ENCODE measurements at places on chromosomes 11 and 22. TPM values are rescaled to one million over a fixed set of nuclear protein-coding genes. Genes with fewer than 3 reads are reported as not detected.

GRCh38 chr11:22454461-22455090 is 116.4 kb downstream of the SLC17A6 start:
- no peak for DNase-seq

DNA sequence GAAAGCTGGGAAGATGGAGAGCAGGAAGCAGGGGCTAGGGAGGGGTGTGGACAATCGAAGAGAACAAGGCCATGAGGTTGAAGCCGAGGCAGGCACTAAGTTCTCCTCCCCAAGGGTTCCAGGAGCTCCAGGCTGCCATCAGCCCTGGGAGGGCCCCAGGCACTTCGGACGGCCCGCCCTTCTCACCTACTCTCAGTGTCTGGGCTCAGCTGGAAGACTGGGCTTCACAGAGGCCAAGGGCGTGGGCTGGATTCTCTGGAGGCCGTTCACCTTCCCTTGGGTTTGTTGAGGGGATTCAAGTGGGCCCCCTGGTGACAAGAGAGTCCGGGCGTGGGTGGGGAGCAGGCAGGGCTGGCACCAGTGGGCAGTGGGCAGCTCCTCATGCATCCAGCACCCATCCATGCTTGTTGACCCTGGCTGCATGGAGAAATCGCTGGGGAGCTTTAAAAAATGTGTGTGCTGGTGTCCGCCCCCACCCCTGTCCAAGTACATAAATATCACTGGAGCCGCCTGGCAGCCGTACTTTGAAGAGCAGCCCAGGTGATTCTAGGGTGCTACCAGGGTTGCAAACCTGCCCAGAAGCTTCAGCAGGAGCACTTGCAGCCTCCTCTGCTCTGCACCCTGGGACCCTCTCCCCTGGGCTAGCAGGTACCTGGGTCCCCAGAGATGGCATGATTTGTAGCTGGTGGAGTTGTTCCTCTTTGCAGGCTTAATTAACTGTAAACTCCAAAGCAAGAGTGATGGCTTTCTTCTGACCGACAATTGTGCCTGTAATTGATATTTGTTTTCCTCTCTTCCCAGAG is 74.3 kb downstream of the RTL6 start:
- DNase-seq, result no peak

DNA sequence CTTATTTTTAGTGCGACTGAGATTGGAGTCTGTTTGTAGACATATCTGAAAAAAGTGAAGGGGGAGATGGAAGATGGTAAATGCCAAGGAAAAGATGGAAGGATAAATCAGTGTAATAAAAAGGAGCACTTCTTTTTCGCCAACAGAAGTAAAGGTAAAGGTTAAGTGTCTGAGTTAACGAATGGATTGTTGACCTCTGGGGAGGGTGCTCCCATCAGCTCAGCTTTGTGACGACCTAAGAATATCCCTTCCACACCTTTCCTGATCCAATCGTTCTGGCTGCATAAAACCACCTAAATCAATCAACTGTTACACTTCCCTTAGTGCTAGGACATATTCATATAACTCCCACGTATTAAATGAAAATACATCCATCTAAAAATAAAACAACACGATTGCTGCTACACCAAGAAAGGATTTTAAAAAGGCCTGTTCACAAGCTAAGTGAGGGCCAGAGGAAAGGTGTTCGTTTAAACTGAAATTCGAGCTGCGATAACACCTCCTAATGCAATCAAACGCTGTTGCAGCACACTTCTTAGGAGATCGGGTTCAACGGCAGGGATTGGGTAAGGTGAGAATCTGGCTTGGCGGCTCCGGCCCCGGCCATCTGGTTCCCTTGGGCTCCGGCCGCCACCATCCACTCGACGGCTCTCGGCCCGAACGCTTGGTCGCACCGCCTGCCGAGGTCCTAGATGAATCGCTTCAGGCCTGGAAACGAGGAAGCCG is 658 bp downstream of the C11orf71 start:
- DNase-seq, result peak; percentile 62

GRCh38 chr22:35648066-35649025 is at the start of gene APOL6:
Gene APOL6, plus strand, starts transcription at chr22:35648446. Its CDS starts 7,980 bp downstream, at chr22:35656426.
- no peak for DNase-seq

DNA sequence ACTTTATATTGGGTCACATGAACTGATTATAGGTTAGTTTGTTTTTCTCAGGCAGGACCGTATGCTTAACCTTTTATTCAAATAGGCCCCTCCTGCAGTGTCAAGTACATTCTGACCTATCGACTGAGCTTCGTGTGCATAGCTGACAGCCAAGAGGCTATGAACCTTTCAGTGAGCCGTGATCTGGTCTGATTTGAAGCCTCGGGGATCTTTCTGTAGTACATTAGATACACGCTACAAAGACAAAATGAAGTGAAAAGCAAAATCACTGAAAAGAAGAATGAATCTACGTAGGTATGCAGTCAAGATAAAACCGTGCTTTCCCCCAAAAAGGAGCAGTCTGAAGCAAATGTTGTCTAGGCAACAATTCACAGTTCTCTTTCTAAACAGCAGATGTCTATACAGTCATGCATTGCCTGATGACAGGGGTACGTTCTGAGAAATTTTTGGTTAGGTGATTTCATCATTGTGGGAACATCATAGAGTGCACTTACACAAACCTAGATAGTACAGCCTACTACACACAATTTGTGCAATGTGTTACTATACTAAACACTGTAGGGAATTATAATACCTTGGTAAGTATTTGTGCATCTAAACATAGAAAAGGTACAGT is 18.1 kb downstream of the JHY start:
- DNase-seq, result no peak

GRCh38 chr11:91164452-91164822 is 941.6 kb upstream of the CHORDC1 start:
- DNase-seq, result no peak

- peak; percentile 94 for DNase-seq
Measured at GRCh38 chr22:37607010-37607934, 1.4 kb upstream of the GGA1 start.

- DNase-seq, result peak; percentile 68
Measured at GRCh38 chr22:45645526-45646414, 25.9 kb upstream of the ATXN10 start.

- no peak for DNase-seq
Measured at GRCh38 chr11:71992136-71992730, 6.5 kb upstream of the IL18BP start.

DNA sequence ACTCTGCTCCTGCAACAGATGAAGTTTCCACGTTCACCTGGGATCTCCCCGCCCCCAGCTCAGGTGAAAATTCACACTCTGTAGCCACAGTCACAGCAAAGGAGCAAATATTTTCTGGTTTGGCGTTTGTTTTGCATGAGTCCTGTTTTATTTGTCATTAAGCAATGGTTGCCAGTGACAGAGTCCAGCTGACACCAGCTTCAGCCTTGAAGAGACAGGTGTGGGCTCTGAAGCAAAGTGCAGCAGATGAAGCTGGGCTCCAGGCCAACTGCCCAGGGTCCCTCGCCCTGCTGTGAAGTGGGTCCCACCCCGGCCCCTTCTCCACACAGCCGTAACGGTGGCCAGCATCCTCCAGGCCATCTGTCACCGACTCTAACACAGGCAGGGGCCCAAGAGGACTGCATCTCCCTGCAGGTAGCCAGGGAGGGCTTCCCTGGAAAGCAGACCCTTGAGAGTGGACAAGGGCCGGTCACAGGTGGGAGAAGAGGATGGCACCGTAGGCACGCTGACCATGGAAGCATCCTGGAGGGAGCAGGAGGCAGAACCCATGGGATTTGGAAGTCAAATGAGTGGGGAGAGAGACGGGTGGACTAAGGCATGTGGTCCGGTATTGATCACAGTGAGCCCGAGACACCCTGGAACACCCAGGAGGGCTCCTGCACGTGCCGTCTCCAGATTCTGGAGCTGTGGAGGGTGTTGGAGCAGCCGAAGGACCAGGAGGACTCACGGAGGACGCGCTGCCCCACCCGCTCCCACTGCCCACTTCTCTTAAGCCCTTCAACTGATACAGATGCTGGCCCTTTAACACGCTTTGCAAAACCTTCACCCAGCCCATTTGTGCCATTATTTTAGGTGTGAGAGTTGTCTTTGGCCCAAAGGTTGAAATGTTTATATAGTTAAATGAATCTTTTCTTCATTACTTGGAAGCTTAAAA is 294.5 kb downstream of the BRD1 start:
- peak; percentile 35 for DNase-seq

DNA sequence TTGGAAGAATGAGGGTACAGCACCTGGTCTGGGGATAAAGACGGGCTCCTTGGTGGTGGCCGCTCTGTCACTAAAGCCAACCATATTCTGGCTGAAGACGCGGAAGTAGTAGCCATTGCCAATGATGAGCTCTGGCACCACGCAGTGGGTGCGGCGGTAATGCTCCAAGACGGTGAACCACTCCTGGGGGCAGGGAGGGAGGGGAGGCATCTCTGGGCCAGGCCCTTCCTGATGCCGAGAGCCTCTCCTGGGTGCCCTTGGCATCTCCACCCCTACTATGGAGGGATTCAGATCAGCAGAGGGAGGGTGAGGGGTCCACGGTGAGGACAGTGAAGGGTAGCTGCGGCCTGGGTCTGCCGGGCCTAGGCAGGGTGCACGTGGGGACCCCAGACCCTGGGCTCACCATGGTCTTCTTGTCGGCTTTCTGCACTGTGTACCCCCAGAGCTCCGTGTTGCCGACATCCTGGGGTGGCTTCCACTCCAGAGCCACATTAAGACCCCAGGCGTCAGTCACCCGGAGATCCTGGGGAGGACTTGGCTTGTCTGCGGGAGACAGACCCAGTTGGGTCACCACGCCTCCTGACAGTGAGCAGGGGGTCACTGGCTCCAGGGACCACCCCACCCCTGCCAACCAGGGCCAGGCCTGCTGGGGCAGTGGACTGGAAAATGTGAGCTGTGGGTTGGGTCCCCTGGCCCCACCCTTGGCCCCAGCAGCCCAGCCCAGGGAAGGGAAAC is 19.5 kb downstream of the MYBPC3 start:
- DNase-seq, result no peak

- DNase-seq, result no peak
Measured at GRCh38 chr11:103359216-103359615, 250.0 kb downstream of the DYNC2H1 start.

GRCh38 chr11:77874206-77874605 is 53.3 kb downstream of the AAMDC start:
- no peak for DNase-seq

DNA sequence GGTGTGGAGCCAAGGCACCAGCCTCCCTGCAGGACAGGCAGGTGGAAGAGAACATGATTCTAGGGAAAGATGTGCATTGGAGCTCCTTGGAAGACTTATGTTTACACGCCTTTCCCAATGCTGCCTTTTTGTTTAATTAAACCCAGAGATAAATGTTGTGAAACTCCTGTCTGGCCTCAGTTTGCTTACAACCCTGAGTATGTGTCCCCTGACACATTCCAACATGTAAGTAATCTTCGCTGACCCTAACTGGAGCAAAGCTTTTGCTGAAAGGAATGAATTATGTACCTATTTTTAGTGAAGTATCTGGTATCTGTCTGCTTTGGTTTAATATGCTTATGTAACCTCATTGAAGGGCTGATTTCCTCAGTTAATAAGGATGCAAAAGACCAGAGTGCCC is 56.7 kb downstream of the APIP start:
- no peak for DNase-seq

DNA sequence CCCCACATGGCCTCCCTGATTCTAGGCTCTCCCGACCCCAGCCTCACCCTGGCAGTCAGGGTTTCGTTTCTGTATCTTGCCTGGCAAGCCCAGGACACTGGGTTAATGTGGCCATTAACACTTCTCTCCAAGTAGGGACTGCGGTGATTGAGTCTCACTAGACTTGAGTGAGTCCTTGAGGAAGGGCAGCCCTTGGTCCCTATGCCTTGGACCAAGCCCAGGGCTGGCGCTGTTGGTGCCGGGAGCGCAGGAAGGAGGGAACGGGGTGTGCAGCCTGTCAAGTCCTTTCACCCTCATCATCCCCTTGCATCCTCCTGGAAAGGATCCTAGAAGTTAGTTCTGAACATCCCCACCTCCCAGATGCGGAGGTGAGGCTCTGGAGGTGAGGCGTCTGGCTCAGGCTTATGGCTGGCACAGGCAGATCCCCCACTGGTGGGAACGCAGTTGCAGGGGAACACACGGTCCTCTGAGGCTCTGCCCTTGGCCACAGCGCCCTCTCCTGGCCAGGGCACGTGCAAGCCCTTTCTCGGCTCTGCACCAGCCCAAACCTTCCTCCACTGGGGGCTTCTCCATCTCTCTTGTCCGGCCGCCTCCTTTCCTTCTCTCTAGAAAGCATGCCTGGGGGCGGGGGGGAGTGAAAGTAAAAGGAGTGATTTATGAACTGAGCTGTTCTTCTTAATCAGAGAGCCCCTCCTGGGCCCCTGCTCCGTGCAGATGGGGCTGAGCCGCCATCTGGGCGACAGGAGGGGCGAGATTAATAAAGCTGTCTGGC is 56.7 kb downstream of the TP53I11 start:
- DNase-seq, result peak; percentile 69

GRCh38 chr11:1576825-1577224 is 4.8 kb upstream of the DUSP8 start:
- no peak for DNase-seq

- no peak for DNase-seq
Measured at GRCh38 chr11:58525037-58525614, 17.2 kb upstream of the OR5B21 start.

- no peak for DNase-seq
Measured at GRCh38 chr22:29621761-29622526, 18.5 kb downstream of the NF2 start.

DNA sequence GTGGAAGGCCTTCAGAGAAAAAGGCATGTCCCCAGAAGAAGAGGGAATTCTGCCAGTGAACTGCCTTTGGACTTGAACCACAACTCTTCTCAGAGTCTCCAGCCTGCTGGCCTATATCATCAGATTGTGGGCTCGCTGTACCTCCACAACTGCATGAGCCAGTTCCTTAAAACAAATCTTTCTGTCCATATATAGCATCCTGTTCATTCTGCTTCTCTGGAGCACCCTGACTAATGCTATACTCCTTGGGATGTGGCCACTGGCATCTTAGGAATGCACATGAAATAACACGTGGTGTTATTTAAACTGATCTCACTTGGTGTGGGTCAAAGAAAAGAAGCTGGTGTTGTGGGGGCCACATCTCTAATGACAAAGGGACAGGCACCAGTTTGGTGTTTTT is 58.3 kb upstream of the VSTM5 start:
- DNase-seq, result no peak

PKNOX2 gene
- 6.4 TPM for total RNA-seq

E2F8 gene
- total RNA-seq, result 1.6 TPM

C11orf71 gene
- 7.3 TPM for total RNA-seq

CARD16 gene
- total RNA-seq, result not detected

MRE11 gene
- 28.7 TPM for total RNA-seq

SMC1B gene
- total RNA-seq, result not detected

C22orf31 gene
- total RNA-seq, result not detected

TTLL1 gene
- 26.4 TPM for total RNA-seq

SVIP gene
- 10.6 TPM for total RNA-seq
